Thyroid gland (tissue), 4 donors: ENCODE measurements at places on chromosomes 2 and 18. TPM values are rescaled to one million over a fixed set of nuclear protein-coding genes. Genes with fewer than 3 reads are reported as not detected.
A peak's percentile ranks its signal among the peaks of the same experiment; 100 is the strongest.

Gene DSEL
- 8.2 TPM for total RNA-seq

Gene LYPD6B
- not detected for total RNA-seq

Gene SLC19A3
- 0.83 TPM for total RNA-seq

Gene ZSWIM2
- not detected for total RNA-seq

Gene PRR30
- not detected for total RNA-seq

- DNase-seq: no peak
Observed at GRCh38 chr18:27583466-27583865, 398.4 kb upstream of the CHST9 start.

DNA sequence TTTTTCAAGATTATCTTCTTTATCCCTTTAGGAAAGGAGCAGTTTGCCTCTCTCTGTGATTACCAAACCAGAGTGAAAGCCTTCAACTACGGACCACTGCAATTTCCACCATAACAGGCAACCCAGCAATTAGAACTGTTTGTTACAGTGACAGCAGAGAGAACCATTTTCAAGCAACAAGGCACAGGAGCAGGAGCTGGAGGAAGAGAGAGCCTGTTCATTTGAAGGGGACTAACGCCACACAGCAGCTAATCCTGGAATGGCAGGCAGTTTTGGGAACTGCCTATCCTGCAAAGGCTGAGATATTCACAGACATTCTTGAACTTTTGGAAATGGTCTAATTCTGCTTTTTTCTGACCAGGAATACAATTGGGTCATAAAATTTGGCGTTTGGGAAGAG, 1541.9 kb upstream of the PIK3C3 start:
- DNase-seq: peak; percentile 52

- no peak for DNase-seq
Observed at GRCh38 chr2:7146151-7146550, 228.9 kb downstream of the RNF144A start.

DNA sequence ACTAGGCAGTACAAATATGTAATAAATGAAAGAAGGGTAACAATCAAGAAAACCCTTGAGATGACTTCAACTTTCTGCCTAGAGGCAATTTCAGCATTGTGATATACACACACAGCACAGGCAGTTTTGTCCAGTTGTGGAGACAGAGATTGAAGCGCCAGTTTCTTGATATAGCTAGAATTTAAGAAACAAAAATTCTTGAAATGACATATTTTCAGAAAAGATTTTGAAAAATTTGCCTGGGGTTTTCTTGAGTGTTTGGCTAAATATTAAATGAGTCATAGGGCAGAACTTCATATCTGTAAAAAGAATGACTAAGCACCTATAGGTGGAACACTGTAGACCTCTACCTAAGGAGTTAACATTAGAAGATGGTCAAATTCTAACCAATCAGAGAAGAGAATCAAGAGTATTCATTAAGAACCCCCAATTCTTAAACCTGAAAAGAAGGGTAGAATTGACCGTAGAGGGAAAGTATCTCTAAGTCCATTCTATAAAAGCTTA, 1266.8 kb upstream of the TMEFF2 start:
- DNase-seq: no peak

- DNase-seq: no peak
Observed at GRCh38 chr2:33354981-33355380, 121.5 kb upstream of the RASGRP3 start.

GRCh38 chr2:139836769-139837168, 1056.6 kb upstream of the NXPH2 start:
- no peak for DNase-seq

DNA sequence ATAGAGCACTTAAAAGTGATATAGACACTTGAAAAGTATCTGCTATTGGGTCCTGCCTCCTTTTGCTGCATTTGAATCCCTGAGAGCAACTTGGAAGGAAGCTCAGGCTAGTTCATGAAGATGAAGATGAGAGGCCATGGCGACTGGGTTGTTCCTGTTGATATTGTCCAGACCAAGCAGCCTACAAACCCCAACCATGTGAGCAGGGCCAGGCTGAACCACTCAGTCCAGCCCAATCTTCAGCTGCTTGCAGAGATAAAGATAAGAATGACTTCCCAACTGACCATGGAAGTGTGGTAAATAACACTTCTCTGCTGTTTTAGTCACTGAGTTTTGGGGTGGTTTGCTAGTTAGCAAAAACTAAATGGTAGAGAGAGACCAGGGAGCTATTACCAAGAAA, 417.6 kb downstream of the SOX11 start:
- DNase-seq: no peak

DNA sequence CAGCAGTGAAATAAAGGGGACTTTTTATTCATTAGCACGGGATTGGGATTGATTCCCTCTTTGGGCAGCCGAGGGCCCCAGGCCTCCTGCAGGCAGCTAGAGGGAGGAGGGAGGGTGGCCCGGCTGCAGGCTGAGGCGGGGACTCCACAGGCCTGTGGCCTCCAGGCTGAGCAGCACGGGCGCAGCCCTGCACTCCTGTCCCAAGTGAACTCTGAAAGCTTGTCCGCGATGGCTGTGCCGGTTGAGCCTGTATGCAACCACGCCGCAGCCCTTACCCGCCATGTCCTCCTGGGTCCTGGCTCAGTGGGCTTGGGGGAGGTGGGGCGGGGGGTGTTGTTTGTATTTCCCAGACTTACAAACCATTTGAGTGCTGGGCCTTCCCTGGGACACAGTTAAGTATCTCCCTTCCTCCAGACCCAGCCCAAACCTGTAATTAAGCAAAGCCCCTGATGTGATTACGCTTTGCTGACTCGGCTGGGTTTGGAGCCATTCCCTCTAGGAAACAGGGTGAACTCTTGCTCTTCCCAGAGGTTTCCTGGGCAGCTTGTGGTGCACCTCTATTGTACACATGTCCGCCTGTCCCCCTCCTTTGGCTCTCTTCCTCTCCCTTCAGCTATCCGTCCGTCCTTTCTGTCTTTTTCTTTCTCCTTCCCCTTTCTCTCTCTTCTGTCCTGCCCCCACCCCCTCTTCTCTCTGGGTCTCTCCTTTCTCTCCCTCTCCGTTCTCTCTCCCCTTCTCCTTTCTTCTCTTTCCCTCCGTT, 5.3 kb downstream of the GLI2 start:
- no peak for DNase-seq

GRCh38 chr2:187299122-187299906, 148.7 kb downstream of the CALCRL start:
- DNase-seq: no peak

- DNase-seq: peak; percentile 72
Observed at GRCh38 chr2:169767243-169767888, 31.3 kb upstream of the SSB start.

DNA sequence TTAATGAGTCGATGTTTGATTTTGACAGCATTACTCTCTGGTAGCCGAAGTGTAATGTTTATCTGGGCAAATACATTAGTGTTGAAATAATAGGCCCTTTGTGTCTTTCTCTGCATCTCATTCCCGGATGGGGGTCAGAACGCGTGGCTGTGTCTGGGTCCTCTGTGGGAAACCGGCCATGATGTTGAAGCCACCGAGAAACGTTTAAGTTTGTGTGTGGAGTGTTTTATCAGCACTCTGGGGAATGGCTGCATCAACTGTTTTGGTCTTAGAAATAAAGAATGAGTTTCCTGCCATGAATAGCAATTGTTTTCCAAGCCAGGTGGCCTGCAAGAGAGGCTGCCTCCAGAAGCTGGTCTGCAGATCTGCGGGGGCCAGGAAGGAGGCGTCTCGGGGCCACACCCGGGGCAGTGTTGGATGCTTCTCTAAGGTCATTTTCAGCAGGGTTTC, 69.7 kb downstream of the RNF144A start:
- no peak for DNase-seq

- DNase-seq: peak; percentile 68
Observed at GRCh38 chr2:26562811-26563645, 78.1 kb downstream of the CIB4 start.

DNA sequence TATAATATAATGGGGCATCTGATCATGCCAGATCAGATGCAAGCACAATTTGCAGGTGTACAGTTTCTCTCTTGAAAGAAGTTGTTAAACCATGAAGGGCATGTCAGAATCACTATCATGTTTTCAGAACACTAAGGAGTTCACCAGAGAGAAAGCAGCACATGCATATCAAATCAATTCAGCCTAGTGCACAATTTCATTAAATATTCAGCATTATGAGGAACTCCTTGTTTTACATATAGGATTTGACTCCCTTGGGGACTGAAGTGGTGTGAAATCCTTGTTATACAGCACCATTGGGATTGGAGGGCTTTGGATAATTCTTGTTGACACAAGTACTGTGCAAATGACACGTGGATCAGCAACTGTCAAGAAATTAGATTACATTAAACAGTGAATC, 562.1 kb upstream of the KLHL29 start:
- no peak for DNase-seq

DNA sequence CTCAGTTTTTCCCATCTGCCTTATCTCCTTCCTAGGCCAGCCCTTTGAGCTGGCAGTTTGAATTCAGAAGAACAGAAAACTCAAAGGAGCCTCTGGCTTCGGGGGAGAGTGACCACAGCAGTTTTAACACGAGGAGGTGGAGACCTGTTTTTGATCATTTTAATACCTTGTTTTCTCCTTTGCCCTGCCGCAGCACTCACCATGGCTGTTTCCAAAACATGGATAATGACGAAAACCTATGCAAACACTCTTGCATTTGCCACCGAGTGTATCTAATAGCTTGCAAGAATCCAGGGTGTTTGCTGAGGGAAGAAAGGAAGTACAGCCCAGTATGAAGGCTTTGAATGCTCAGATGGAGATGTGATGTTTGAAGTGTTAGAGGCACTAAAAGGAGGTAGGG, 167.1 kb downstream of the PRKCE start:
- no peak for DNase-seq

- no peak for DNase-seq
Observed at GRCh38 chr18:76827205-76828200, 5.1 kb downstream of the ZNF236 start.

- no peak for DNase-seq
Observed at GRCh38 chr2:170818036-170818751, 1.5 kb downstream of the GAD1 start.

- no peak for DNase-seq
Observed at GRCh38 chr18:74930616-74931015, 278.3 kb downstream of the PTGR3 start.

DNA sequence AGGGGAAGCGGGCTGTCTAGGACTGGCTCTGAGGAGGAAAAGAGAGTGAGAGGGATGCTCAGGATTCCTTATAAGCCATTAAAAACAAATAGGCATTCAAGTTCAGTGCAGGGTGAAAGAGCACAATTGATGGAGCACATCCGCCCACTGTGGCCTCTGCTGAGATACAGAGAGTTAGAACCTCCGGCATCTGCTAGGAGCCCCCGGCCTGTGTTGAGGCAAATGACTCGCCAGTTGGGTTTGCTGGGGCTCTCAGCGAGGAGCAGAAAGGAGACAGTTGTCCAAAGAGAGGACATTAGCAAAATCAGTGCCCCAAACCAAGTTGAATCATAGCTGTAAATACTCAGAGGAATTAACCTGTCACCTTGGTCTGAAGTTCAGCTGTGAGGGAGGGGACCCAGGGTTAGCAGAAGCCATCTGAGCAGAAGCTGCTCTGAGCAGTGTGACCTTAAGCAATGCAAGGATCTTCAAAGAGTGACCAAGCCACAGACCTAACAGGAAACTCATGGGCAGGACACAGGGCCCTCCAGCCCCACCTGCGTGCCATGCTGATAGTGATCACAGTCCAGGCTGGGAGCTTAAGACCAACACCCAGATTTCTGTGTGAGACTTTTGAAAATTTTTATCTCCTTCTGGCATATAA, 23.3 kb upstream of the IL18RAP start:
- no peak for DNase-seq

- no peak for DNase-seq
Observed at GRCh38 chr2:136242687-136243277, 124.8 kb upstream of the CXCR4 start.

DNA sequence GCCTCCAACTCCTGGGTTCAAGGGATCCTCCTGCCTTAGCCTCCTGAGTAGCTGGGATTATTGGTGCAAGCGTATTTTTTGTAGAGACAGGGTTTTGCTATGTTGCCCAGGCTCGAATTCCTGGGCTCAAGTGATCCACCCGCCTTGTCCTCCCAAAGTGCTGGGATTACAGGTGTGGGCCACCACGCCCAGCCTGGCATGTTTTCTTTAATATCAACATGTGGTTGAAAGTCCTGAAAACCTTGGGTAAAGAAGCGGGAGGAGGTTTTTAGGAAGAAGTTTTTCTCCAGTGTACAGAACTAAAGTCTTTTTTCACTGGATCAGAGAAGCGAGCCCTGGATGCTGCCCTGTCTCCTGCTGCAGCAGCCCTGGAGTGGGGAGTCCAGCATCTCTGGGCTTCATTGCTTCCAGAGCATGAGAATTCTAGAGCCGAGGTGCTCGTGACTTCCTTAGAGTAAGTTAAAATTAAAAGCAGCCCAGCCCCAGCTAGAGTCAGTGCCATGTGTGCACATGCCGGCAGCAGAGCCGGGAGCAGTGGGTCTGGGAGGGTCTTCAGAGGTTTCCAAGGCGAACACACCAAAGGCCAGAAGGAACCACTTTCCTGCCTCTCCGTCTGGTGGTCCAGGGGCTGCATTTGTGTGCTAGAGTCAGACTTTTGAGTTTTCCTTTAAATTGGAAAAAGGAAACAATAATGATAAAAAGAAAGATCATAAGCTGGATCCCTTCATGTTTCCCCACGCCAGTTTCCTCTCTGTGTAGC, 31.2 kb downstream of the ITGB1BP1 start:
- DNase-seq: no peak
